ENCODE measurements at places on chromosomes 3 and 15.

DNA sequence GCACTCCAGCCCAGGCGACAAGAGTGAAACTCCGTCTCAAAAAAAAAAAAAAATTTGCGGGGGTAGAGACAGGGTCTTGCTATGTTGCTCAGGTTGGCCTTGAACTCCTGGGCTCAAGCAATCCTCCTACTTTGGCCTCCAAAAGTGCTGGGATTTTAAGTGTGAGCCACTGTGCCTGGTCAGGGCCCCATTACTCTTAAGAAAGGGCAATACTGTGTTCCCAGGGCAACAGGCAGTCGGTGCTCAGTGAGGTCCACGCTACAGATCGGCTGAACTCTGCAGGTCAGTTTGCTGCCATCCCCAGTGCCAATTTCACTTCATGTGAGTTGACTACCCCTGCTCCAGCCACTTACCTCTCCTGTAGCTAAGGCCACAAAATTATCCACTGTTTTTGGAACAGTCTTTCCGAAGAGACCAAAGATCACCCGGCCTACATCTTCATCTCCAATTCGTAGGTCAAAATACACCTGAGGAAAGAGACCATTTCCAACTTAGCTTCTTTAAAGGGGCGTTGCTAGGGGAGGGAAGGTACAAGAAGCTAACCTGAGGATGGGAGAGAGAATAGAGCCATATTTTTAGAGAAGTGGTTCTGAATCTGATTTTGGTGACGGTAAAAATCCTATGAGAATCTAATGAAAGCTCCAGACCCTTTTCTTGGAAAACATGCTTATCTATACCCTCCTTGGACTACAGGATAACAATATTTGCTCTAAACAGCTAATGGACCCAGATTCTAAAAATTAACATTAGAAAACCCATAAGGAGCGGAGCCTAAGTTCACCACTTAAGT lies 939 bp downstream of the PPIB start:
- DNase-seq, result no peak

DNA sequence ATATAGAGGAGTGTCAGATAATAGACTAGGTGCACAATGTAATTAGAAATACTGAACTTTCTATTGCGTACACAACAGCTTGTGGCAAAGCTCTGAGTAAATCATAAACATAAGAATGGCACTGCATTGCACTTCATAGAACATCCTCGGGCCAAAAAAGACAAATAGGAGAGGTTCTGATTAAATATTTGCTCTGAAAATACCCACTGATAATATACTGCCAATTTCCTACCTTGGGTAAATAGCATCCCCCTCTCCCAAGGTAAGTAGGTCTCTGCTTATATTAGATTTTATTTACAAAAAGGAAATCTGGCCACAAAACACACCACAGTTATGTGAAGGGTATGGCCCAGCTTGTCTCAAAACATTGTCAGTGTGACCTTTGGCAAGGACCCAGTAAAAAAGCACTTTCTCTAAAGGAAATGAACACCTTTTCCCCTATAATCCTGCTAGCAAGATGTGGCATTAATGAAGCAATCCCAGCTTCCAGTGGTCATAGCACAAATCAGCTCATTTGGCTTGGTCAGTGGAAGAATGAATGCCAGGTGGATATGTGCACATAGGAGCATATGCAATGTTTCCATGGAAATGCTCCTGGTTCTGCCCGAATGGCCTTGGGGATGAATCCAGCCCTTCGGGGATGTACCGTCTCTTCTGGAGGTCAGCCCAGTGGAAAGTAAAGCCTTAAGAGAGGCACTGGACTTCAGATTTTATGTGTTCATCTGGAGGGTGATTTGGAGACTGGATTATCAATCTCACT lies 315.9 kb downstream of the LSAMP start:
- DNase-seq, result no peak

- DNase-seq, result no peak
These were observed 163.4 kb upstream of the NUDT16 start for GRCh38 chr3:131218196-131218595.

- DNase-seq, result no peak
These were observed 14.7 kb downstream of the NRROS start for GRCh38 chr3:196654006-196654734.

- no peak for DNase-seq
These were observed 648 bp downstream of the CYB561D2 start for GRCh38 chr3:50351323-50351697.

- no peak for DNase-seq
These were observed 2.7 kb downstream of the RFTN1 start for GRCh38 chr3:16510620-16511319.

GRCh38 chr3:146554151-146554760 lies 9.8 kb upstream of the PLSCR1 start:
- DNase-seq, result no peak
